Hematopoietic multipotent progenitor cell treated with erythropoietin and hydrocortisone succinate and interleukin-3 and kit ligand, for 17 days (in vitro differentiated cells): ENCODE measurements at places on chromosomes 3 and 15.
A peak's percentile ranks its signal among the peaks of the same experiment; 100 is the strongest.

GRCh38 chr3:16142350-16143025 is 32.0 kb upstream of the GALNT15 start:
- no peak for DNase-seq

DNA sequence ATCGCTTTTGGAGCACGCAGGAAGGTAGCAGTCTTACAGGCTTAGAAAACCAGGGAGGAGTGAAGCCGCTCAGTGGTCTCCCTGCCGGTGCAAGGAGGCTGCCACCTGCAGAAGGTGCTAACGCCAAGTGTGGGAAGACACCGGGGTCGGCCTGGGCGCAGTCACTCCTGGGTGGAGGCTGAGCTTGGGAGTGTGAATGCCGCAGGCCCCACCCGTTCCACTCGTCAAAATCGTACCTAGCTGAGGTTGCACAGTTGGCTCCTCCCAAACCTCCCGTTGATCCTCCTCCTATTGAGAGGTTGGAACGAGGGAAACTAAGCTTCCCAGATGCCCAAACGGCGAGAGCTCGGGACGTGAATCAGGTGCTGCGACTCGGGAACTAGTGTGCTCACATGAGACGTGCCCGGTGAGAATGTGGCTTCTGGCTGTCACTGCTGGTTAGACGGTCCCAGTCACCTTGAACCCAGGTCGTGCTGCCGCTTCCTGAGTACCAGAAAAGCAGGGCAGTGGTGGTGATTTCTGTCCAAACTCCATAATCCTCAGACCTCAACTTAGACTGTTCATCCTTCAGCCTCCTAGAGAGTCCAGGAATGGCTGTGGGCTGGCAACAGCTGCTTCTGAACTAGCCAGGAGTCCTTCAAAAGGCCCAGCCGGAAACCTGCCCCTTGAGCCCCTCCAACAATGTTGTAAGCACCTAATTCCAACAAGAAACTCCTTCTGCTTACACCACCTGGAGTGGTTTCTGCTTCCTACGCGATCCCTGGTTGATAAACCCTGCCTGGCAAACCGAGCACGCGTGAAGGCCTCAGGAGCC is 156.0 kb downstream of the XXYLT1 start:
- no peak for DNase-seq

GRCh38 chr3:192224634-192225155 is 502.6 kb downstream of the FGF12 start:
- no peak for DNase-seq

DNA sequence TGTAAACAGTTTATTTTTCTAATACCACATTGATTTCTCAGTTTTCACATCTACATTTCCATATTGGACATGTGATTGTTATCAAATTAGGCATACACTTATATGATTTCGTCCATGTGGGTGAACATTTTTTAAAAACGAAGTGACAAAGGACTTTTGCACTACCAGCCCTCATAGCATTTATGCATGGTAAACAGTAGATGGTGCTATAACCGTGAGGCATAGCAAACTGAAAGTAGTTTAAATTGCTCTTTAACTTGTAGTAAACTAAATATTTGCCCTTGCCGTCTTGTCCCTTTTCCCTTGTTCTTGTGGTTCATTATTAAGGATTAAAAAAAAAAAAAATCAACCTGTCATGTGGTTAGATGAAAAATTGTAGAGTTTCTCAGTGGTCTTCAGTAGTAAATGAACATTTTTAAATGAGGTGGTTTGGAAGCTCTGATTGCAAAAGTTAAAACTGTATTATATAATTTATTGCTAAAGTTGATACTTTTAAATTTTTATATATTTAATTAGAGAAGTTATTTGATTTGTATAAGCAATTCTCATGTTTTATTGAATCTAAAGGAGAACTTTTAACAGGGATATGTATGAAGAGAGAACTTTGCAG is 24.0 kb downstream of the STX19 start:
- peak; percentile 76 for DNase-seq

- no peak for DNase-seq
Observed at GRCh38 chr3:159458010-159458409, 530.6 kb upstream of the IL12A start.

GRCh38 chr15:53512029-53512428 is 247.4 kb downstream of the WDR72 start:
- no peak for DNase-seq

GRCh38 chr3:66453651-66454463 is 47.0 kb downstream of the LRIG1 start:
- DNase-seq: no peak

- DNase-seq: no peak
Observed at GRCh38 chr15:69049976-69050375, 35.5 kb downstream of the NOX5 start.

DNA sequence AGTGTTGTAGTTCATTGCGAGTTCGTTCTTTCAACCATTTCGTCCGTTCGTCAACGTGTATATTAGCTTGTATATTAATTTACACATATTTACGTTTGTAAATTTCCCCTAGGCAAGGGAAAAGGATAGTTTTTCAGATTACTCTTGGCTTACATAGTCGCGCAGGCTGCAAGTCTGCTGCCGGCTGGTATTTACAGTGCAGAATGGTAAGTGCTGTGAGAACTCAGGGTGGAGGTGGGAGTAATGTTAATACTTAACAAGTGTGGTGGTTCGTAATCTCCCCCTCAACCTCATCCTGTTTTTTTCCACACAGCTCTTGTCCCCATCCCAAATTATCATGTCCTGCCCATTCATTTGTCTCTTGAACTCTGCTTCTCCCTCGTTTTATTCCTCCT is 766 bp downstream of the FAM98B start:
- DNase-seq: no peak

GRCh38 chr3:73292220-73292619 is 230.8 kb downstream of the EBLN2 start:
- DNase-seq: no peak

DNA sequence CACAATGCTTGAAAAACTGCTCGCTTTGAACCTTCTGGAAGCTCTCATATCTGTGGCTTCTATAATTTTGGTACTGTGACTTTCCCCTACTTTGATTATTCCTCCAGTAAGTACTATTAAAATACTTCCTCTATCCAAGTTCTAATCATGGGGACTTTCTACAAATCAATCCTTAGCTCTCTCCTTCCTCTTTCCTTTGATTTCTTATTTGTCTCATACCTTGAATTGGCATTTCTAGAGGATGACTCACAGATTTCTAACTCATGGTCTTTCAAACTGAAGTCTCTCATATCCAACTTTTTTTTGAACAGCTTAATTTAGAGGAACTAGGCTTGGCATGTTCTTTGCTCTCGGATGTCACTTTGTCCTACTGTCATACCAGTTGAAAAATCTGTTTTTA is 241.8 kb downstream of the TBC1D5 start:
- DNase-seq: no peak

- no peak for DNase-seq
Observed at GRCh38 chr15:72925661-72926060, 126.6 kb upstream of the NEO1 start.

- no peak for DNase-seq
Observed at GRCh38 chr3:18426597-18427193, 1.6 kb upstream of the SATB1 start.

DNA sequence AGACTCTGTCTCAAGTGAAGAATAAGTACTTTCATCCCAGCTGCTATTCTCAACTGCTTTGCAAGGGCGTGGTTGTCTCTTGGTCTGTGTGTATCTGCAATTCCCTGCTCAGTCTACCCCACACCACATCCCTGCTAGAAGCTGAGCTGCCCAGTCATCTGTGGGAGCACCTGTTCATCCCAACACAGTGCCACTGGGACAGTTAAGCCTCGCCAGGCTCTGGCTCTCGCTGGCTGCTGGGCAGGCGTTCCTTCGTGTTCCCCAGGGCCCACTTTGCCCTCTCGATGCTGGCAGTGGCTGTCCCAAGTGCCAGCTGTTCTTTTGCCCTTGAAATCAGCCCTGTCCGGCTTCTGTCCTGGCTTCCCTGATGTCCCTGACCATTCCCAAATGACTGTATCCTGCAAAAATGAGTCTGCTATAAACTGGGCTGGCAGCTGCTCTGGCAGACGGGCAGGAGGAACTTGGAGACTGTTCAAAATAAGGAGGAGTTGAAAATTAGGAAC is 91.6 kb upstream of the KLHL25 start:
- DNase-seq: no peak

DNA sequence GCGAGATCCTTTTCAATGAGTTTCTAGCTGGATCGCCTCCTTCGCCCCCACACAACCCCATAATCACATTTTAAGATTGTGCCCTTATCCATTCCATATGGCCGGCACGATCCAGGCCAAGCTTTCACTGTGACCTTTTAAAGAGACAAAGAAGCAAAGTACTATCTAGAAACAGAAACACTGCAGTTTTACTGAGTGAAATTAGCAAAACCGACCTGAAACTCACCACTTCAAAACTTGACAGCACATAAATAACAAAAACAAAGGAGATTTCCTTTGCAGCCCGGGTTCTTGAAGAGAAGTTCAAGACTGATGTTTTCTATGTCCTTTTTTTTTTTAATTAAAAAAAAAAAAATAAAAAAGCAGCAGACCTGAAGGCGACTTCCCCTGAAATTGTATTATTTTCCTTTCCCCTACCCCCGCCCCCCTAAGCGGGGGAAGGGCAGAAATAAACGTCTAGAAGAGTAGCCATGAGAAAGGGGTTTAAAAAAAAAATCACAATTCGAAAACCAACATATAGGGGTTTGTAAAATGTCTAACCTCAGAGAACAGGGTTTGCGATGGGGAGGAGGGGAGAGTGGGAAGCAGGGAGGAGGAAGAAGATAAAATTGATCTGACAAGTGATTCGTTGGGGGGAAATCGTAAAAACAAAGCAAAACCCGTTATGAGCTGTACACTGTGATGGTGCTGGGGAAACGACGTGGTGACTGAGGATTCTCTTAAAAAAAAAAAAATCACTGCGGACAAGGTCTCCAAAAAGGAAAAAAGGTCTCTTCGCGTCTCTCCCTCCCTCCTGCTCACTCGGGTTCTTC is 1.5 kb downstream of the SATB1 start:
- peak; percentile 56 for DNase-seq

DNA sequence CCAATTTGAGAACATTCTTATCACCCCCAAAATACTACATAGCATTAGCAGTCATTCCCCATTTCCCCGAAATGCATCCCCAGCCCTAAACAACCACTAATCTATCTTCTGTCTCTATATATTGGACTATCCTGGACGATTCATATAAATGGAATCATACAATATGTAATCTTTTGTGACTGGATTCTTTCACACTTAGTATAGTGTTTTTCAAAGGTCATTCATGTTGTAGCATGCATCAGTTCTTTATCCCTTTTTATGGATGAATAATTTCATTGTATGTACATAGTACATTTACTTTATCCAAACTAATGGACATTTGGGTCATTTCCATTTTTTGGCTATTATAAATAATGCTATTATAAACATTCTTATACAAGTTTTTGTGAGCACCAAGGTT is 27.5 kb upstream of the EIF1B start:
- no peak for DNase-seq

DNA sequence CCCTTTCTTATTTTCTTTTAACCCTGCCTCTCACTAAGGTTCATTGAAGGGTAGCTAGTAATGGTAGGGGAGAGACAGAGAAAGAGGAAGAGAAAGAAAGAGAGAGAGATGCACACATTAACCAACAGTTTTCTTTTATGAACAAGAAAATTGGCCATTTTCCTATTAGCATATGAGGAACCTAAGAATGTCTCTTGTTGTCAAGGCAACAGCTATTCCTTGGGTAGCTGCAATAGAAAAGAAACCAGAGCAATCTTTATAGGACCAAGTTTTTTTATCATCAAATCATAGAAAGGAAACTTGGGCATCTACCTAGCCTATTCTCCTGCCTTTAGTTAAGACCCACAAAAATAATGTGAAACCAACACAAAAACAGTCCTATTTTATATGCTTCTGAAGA is 15.0 kb upstream of the CCDC39 start:
- DNase-seq: no peak

- DNase-seq: no peak
Observed at GRCh38 chr3:66121318-66121717, 82.6 kb upstream of the MAGI1 start.

DNA sequence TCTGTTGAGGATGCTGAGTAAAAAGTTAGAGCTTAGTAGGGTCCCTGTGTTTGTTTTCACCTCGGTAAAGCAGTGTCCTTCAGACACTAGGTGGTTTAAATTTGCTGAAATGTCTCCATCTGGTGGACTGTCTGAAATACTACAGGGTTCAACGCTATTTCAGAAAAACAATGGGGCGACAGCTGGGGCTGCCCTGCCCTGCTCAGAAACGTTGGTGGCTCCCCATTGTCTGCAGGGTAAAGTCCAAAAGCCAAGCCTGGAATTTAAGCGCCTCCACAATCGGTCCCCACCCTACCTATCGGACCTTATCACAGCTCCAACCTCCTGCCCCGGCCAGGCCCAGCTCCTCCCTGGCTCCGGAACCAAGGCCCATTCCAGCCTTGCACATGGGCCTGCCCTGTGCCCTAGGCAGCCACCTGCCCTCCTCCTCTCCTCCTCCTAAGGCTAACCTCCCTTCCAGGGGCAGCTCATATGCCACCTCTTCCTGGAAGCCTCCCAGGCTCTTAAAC is 4.3 kb upstream of the TSEN2 start:
- DNase-seq: peak; percentile 32

DNA sequence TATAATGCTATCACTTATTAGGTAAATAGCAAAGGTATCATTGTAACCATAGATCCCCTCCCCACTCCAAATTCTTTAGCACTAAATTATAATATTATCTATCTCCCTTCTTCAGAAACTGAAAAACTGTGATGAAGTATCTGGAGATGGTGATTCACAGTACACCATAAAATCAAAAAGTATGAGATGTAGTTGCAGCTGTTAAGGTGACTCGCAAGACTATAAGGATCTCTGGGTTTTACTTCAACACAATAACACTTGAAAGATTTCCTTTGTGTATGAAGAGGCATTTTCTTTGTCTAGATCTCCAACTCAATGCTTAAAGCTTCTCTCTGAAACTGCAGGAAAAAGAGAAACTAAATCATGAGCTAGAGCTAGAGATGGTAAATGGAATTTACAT is 46.9 kb downstream of the IFT57 start:
- DNase-seq: no peak

GRCh38 chr3:150082898-150083654 is 112.4 kb upstream of the PFN2 start:
- no peak for DNase-seq
